NCI-H1092 treated with DMSO at 0.1 percent for 48 hours (cell line): ENCODE measurements at places on chromosomes 5 and 9.

DNA sequence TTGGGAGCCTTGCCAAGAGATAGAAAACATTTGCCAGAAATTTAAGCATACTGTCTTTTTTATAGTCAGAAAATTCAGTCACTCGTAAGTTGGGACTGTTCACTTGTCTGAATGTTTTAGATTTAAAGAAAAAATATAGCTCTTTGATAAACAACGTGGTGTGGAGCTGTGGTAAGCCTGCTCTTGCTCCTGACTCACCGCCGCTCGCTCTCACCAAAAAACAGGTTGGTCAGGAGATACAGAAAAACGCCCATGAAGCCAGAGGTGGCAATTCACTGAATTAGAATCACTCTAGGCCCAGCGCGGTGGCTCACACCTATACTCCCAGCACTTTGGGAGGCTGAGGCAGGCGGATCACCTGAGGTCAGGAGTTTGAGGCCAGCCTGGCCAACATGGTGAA, 6.2 kb downstream of the LNPEP start:
- no peak for DNase-seq

- no peak for DNase-seq
Measured at GRCh38 chr9:85151741-85152140, 482.2 kb downstream of the NTRK2 start.

DNA sequence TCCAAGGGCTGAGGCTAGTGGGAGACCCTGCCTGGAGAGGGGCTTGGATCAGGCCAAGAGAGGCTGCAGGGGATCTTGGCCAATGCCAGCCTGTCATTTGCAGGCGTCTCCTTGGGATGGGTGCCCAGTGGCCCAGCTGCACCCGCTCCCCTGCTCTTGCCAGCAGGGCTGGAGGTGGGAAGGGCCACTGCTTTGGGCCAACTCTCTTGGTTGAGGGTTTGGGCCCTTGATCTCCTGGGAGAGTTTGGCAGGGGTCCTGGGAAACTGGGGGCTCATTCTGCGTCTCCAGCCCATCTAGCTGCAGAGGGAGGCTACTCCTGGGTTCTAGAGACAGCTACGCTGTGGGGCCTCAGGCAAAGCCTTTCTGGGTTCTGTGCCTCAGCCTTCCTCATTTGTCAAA, 10.5 kb downstream of the PSD2 start:
- DNase-seq = no peak

DNA sequence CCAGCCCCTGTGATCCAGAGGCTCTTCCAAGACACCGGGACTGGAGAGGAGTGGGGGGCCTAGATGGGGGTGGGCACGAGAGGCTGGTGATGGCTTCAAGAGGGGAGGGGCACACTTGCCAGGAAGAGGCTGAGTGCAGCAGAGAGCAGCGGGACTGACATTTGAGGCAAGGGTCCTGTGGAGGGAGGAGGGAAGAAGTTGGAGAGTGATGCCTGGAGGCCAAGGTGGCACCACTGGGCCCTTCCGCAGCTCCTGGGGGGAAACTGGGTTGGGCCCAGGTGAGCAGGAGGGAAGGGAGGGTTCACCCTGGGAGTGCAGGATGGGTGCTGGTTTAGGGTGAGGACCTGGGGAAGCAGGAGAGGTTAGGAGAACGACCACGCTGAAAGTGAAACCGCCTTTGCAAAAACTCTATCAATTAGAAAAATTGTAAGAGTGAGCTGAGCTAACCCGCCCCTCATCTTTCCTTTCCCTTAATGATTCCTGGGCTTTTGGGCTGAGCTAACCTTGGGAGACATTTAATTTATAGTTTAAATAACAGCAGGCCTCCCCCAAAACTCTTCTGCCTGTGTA, 26.2 kb downstream of the ABO start:
- no peak for DNase-seq

DNA sequence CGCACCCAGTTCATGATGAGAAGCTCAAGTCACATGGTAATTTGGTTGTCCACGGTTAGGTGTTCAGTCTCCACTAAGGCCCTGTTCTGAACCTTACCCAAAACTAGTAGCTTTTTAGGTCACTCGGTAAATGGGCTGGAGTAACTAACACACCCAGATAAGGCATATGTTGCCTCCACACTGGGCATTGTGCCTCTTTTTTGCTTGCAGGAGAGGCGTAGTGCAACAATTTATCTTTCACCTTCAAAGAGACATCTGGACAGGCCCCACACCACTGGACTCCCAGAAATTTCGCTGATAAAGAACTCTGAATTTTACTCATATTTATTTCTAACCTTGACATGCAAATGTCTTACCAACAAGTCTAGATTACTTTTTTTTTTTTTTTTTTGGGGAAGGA, 16.8 kb upstream of the PTGES start:
- no peak for DNase-seq

DNA sequence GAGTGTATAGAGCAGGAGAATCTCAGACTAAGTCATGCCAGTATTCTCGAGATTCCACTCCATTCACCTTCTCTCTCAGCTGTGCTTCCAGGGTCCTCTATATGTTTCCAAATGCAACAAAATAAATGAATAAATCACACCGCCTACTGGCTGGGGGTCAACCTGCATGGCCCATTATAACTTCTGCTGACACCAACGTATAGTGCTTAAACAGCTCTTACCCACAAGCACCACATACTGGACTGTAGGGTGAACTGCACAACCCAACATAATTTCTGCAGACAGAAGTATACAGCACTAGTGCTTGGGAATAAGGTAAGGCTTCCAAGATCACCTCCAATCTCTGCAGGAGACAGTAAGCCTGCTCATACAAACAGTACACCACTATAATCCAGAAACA, 33.1 kb upstream of the HTR4 start:
- DNase-seq = no peak

GRCh38 chr5:90054612-90055011, 354.9 kb downstream of the CETN3 start:
- DNase-seq = no peak

DNA sequence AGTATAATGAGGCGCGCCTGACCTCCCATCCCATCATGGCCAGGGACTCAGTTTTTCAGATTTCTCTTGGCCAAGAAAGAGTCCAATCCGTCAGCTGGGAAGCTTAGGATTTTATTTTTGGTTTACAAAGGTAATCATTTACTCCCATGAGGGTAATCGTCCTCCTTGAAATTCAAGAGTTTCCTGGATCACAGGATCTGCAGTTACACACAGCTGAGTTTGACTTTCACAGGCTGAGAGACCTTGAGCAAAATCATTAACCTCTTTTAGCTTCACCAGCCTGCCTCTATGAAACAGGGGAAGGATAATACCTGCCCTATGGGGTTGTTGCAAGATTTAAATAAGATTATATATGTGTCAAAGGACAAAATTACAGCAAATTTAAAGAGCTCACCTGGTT, 15.4 kb upstream of the AK3 start:
- DNase-seq = no peak

GRCh38 chr9:71676460-71676859, 91.9 kb downstream of the CEMIP2 start:
- no peak for DNase-seq

GRCh38 chr9:95497772-95498171, 19.0 kb downstream of the PTCH1 start:
- no peak for DNase-seq

GRCh38 chr5:73321757-73322436, 126.7 kb downstream of the FOXD1 start:
- DNase-seq = no peak
